ENCODE measurements at places on chromosomes 7 and 10.

DNA sequence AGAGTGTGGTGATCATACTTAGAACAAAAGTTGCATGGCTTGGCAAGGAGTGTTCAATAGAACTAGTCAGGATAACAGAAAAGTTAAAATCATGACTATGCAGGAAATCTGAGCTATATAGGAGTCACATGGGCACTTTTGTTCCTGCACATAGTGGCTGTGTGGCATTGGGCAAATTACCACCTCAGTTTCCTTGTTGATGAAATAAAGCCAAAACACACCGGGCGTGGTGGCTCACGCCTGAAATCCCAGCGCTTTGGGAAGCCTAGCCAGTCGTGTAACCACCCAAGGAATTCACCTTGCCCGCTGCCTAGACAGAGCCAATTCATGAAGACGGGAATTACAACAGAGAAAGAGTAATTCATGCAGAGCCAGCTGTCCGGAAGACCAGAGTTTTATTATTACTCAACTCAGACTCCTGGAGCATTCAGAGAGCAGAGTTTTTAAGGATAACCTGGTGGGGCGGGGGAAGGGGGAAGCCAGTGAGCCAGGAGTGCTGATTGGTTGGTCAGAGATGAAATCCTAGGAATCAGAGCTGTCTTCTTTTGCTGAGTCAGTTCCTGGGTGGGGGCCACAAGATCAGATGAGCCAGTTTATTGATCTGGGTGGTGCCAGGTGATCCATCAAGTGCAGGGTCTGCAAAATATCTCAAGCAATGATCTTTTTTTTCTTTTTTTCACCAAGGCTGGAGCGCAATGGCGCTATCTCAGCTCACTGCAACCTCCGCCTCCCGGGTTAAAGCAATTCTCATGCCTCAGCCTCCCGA, 6.4 kb upstream of the MKRN1 start:
- no peak for DNase-seq

- DNase-seq = no peak
Observed at GRCh38 chr10:123357421-123357930, 203.3 kb downstream of the BUB3 start.

GRCh38 chr7:112223310-112223709, 16.8 kb downstream of the ZNF277 start:
- DNase-seq = no peak

GRCh38 chr10:86716466-86716865, 40.0 kb upstream of the BMPR1A start:
- no peak for DNase-seq

- no peak for DNase-seq
Observed at GRCh38 chr7:125055376-125055775, 125.8 kb upstream of the POT1 start.

GRCh38 chr10:48634984-48635557, 30.2 kb upstream of the ARHGAP22 start:
- DNase-seq = no peak

DNA sequence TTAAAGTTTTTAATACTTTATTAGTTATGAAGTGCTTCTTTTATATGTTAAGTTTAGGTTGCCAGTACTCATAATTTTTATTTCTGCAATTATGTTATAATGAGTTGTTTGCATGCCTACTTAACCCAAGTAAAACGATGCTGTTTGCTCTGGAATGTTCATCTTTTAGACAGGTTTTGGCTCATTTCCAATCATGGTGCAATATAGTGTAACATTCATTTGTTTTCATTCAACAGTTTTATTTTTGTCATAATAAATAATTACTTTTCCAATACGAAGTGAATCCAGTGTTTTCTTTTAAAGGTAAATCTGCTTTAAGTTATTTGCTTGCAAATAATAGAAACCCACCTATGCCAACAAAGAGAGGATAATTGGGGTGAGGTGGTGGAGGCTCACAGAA, 22.1 kb downstream of the ARL5B start:
- no peak for DNase-seq

DNA sequence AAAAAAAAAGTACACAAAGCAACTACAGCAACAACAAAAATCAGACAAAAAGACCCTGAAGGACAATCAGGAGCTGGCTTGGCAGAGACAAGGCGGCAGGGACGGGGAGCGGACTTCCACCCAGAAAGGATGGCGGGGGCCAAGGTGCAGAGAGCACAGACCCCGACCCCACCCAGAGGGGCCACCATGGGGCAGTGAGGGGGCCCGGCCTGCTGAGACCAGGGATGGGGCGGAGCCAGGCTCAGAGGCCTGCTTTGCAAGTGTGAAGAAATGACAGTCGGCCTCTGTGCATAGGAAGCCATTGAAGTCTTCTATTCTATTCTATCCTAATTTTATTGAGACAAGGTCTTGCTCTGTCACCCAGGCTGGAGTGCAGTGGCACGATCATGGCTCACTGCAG, 82.0 kb downstream of the ELFN1 start:
- DNase-seq = no peak

GRCh38 chr7:37666026-37666799, 17.4 kb upstream of the GPR141 start:
- no peak for DNase-seq

DNA sequence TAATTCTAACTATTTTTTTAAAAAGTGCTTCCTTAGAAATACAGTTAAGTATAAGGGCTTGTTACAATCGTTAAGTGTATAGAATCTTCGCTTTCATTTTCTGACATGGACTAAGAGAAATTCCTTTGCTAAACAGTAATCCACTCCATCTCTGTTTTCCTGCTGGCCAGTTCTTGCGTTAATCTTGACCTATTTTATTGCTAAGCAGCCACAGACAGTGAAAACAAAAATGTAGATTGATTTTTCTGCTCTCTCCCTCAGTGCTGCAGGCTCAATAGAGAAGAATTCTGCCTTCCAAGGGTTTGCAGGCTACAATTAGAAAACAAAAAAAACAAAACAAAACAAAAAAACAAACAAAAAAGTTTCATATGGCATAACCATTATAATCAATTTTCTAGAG, 310.4 kb upstream of the ADARB2 start:
- DNase-seq = no peak

DNA sequence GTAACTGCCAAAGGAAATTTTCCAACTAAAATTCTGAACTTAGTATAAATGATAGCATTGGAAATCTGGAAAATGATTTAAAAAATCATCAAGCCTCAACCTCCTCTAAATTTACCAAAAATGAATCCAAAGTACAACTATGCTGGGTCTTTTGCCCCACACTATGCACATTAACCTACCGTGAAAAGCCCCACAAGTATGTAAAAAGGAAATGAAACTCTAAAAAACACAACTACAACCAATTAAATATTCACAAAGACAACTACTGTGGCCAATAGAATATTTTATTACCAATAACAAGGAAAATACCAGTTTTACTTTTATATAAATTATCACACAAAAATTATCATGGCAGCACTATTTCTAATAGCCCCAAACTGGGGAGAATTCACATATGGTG, 19.3 kb downstream of the EIF3A start:
- no peak for DNase-seq

- DNase-seq = no peak
Observed at GRCh38 chr10:52030051-52030790, 283.9 kb upstream of the DKK1 start.

DNA sequence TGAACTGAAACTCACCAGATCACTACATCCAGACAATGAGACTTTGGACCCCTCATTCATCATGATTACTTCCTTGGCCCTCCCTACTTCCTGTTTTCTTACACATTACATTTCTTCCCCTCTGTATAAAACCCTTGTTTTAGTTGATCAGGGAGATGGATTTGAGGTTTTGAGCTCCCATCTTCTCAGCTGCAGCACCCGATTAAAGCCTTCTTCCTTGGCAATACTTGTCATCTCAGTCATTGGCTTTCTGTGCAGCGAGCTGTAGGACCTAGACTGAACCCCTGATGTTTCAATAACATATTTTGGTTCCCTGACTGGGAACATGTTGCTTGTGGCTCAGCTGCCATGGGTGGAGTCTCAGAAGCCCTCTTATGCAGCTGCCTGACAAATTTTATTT, 33.1 kb downstream of the NOLC1 start:
- DNase-seq = no peak

- no peak for DNase-seq
Observed at GRCh38 chr7:33562996-33563395, 342.3 kb upstream of the BMPER start.

DNA sequence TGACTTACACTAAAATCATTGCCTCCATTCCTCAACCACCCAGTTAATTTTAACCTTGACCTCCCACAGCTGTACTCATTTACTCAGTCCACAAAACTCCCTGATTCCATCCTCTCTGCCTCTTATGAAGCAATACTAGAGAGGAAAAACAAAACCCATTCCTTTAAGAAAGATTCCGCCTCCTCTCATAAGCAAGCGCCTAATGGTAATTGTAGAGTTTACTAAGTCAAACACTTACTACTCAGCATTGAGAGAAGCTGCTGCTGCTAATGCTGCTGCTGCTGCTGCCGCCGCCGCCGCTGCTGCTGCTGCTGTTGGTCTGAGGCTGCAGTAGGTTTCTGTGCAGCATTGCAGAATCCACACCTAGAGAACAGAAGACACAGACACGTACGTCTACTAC, 2.1 kb upstream of the ADD3 start:
- DNase-seq = no peak

DNA sequence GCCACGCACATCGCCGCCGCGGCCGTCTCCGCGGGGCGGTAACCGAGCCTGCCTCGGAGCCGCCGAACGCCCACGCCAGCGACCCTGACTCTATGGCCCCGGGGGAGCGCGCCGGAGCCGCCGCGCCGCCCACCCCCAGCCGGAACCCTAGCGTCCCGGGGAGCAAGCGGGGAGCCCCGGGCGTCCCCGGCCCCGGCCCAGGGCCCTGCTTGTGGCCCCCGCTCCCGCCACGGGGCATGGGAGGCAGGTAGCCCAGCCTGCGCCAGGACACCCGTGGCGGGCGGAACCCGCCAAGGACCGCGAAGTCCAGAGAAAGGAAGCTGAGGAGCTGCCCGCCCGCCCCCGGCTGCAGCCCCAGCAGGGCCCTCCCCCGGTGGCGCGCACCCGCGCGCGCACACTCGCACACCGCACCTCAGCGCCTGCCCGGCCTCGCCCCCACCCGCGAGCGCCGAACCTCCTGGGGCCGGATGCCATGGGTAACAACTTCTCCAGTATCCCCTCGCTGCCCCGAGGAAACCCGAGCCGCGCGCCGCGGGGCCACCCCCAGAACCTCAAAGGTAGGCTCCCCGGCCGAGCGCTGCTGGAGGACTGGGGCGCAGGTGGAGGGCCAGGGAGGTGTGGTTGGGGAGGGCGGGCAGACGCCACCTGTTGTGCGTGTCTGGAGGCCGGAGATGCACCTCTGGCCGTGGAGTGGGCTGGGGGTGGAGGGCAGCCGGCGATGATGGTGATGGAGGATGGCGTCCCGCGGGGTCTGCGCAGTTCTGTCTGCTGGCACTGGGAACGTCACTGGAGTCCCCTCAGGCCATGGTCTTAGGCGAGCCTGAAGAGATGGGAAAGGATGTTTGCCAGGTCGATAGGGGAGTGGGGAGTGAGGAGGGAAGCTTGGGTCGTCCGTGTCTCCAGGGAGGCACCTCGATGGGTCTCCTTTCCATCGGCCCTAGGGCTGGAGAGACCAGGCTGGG, 692 bp downstream of the NEURL1 start:
- DNase-seq = no peak

DNA sequence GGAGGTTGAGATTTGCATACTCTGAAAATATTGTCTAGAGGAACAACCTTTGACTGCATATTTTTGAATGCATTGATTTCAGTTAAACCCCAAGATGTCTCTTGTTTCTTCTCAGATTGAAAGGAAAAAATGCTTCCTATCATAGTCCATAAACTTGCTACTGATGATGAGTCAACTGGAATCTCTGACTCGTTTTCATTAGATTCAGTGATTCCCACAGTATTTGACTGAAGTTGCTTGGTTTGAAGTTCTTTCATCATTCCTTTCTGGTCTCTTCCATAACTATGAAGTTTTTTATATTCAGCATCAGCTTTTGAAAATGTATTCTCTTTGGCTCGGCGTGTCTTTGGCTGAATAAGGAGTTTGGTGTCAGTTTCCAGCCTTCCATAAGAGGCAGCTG, 10.7 kb downstream of the PEX1 start:
- no peak for DNase-seq

GRCh38 chr10:49205206-49205605, 17.0 kb upstream of the TMEM273 start:
- no peak for DNase-seq

- no peak for DNase-seq
Observed at GRCh38 chr10:74151879-74152722, 1.1 kb downstream of the ADK start.
